ENCODE measurements at places on chromosomes 5 and 9.

GRCh38 chr5:106380736-106381135 is 1290.0 kb downstream of the EFNA5 start:
- no peak for DNase-seq

GRCh38 chr9:130246126-130246525 is 19.4 kb upstream of the HMCN2 start:
- DNase-seq = no peak

- DNase-seq = no peak
Measured at GRCh38 chr9:138078846-138079245, 201.3 kb downstream of the CACNA1B start.

DNA sequence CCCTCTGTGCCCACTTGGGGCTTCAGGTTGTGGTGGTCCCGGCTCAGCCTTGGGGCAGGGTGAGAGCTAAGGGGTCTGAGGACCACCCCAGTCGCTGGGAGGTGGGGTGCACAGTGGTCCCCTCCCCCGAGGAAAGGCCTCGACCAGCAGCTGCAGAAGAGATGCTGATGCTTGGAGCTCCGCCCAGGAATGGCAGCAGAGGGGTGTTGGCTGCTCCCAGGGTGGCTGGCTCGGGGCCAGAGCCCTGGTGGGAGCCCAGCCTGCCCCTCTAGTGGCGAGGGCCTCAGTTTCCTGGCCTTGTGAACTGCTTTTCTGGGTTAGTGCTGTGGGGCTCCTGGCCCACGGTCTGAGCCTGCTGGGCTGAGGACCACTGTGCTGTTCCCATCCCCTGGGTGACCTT is 1.2 kb downstream of the DIPK1B start:
- no peak for DNase-seq

DNA sequence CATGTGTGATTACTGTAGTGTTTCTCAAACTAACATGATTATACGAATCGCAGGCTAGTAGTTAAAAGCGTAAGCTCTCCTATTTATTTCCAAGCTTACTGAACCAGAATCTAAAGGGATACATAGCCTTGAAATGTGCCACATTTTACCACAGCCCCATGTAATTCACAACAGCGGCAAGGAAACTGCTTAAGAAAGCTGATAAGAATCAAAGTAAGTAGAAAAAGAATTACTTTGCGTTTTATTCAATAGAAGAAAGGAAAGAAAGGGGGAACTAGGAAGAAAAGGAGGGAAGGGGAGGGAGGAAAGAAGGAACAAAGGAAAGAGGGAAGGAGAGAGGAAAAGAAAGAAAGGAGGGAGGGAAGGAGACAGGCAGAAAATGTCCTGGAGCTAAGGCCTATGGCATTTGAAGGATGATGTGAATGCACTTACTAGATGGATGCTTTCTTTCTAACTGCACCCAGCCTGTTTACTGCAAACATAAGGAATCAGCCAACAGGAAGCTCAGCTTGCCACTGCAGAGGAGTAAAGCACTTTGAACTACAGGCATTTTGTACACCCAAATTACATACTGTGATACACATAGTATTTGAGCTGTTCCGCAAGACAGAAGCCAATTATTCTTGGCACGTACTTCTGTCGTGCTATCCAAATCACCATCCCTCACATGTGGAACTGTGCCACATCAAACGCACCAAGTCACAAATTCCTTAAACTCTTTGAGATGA is 521.7 kb downstream of the RAB3C start:
- no peak for DNase-seq

DNA sequence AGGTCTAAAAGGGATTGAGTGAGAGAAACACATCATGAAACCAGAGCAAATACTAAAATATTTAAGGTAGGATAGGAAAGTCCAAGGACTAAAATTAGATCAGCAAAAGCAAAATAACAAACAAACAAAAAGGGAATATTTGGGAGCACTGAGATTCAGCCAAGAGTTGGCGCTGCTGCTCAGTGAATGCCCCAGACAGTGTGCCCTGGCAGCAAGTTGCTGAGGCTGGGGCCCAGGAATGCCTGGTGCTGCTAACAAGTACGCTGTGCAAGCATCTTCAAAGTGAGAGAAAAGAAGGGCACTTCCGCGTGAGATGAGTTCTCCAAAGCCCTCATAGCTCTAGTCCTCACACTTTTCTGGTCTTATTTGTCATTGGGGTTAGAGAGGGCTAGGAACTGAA is 603.3 kb downstream of the EFNA5 start:
- no peak for DNase-seq

DNA sequence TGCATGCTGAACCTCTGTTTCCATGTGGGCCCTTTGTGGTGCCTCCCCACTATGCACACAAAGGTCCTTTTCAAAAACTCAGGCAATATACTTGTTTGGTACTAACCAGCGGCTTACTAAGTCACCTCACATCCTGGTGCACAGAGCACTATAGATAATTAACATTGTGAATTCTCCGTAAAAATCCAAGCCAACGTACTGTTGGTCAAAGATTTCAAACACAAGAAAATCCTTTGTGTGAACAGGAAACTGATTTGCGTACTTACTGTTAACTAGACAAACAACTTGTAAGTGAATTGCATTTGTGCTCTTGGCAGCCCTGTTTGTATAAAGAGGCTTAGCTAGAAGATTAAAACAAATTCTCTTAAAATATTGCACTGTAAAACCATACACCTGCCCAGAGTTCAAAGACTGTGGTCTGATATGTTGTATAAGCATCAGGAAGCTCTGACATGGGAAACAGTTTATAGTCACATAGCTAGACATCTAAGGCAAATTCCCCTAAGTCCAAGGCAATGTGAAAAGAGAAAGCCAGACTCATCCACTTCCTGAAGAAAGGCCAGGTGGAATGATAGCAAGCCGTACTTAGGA is 125.0 kb upstream of the SLC12A2 start:
- no peak for DNase-seq

Measured in left renal cortex interstitium (tissue), 4 donors.